ENCODE measurements at places on chromosomes 4 and X.

GRCh38 chrX:22748093-22748999 is 251.4 kb upstream of the DDX53 start:
- H3K27ac ChIP-seq: no peak overlapping the region
- DNase-seq: peak; percentile 51
- no peak overlapping the region for H3K4me3 ChIP-seq
- H3K27me3 ChIP-seq: no peaks in the 10 kb centered on the region

- no peak overlapping the region for H3K27ac ChIP-seq
- H3K27me3 ChIP-seq: no peaks in the 10 kb centered on the region
- DNase-seq: no peak
- no peak overlapping the region for H3K4me3 ChIP-seq
- no peaks in the 10 kb centered on the region for H3K36me3 ChIP-seq
- no peaks in the 10 kb centered on the region for H3K4me1 ChIP-seq
Measured at GRCh38 chrX:22389556-22390179, 117.0 kb downstream of the CBLL2 start.

DNA sequence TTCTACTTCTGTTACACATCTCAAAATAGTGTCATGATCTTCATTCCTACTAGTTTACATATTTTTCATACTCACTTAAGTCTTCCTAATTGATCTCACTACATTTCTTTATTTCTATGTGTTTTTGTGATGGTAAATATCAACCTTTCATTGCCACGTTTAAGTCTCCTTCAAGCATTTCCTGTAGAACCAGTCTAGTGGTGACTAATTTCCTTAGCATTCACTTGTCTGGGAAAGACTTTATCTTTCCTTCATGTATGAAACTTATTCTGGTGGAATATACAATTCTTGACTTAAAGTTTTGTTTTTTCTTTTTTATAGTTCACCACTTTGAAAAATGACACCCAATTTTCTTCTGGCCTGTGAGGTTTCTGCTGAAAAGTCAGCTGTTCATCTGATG is 181.4 kb upstream of the NEIL3 start:
- DNase-seq: no peak
- no peak overlapping the region for H3K4me3 ChIP-seq
- no peaks in the 10 kb centered on the region for H3K4me1 ChIP-seq
- no peak overlapping the region for H3K27ac ChIP-seq
- H3K27me3 ChIP-seq: no peaks in the 10 kb centered on the region
- no peaks in the 10 kb centered on the region for H3K36me3 ChIP-seq

- H3K27ac ChIP-seq: no peak overlapping the region
- H3K4me3 ChIP-seq: no peak overlapping the region
- H3K4me1 ChIP-seq: no peaks in the 10 kb centered on the region
- DNase-seq: no peak
Measured at GRCh38 chr4:58665649-58666048, 1555.5 kb upstream of the IGFBP7 start.

DNA sequence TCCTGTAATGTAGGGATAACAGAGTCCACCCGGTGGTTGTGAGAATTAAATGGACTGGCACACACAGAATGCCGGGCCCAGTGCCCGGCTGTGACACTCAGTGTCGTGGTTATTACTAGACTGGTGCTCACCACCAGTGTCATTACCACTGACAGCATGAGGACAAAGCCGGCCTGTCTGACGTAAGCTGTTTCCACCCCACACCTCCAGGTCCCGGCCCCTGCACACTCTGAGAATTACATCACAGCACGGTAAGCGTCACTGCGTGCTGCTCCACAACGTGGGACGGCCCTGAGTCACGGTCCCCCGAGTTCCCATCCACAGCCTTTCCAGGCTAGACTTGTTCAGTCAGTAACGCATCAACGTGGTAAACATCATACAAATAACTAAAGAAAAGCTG is 22.9 kb downstream of the FAT1 start:
- no peak overlapping the region for H3K4me3 ChIP-seq
- no peaks in the 10 kb centered on the region for H3K4me1 ChIP-seq
- no peaks in the 10 kb centered on the region for H3K27me3 ChIP-seq

Measured in right lobe of liver (tissue), 6 donors.